Stimulated activated naive CD8-positive, alpha-beta T cell treated with anti-CD3 and anti-CD28 coated beads, Interleukin-15, amount 100 ng/mL, for 72 hours (primary cell): ENCODE measurements at places on chromosomes 16 and 17.

DNA sequence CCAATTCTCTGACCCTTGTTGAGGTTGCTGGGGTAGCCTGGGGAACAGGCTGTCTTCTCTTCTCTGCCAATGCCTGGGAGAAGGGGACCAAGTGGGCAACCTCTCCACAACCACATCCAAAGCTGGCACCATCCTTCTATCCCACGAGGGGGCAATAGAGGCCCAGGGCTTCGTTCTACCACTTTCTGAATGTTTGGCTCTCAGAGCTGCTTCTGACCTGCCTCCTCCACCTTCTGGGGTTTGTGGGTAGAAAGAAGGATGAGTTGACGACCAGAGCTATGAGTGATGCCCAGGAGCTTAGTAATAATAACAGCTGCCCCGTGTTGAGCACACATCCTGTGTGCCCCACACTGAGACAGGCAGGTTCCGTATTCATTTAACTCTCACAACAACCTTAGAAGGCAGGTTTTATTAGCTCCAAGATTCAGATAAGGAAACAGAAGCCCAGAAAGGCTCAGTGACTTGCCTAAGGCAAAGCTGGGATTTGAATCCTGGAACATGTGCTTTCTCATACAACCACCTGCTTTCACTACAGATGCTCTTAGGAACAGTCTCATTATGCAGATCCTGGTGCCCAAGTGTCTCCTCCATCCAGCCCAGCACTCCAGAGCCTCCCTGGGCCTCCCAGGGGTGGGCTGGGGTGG, 11.1 kb downstream of the TSPOAP1 start:
- peak; percentile 79 for DNase-seq

GRCh38 chr17:33297643-33298042, 4.5 kb upstream of the ASIC2 start:
- no peak for DNase-seq

DNA sequence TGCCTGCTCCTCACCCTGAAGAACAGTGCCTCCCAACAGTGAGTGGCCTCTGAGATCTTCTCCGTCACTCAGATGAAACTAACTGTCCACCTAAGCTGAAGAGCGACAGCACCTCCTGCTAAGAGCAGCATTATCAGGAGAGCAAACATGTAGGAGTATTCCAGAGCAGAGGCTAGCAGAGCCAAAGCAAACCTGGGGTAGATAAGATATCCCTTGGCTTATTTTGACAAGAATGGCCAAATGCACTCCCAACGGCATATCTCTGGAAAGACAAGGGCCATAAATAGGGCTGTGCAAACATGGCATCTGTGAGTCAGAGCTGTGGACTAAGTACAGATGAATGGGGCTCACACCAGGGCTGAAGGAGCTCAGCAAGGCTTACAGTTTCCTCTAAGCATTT, 96.3 kb downstream of the NDEL1 start:
- DNase-seq: no peak

- DNase-seq: peak; percentile 74
Measured at GRCh38 chr16:15961060-15961511, 11.7 kb downstream of the ABCC1 start.

GRCh38 chr16:15529673-15530072, 95.3 kb downstream of the BMERB1 start:
- no peak for DNase-seq

DNA sequence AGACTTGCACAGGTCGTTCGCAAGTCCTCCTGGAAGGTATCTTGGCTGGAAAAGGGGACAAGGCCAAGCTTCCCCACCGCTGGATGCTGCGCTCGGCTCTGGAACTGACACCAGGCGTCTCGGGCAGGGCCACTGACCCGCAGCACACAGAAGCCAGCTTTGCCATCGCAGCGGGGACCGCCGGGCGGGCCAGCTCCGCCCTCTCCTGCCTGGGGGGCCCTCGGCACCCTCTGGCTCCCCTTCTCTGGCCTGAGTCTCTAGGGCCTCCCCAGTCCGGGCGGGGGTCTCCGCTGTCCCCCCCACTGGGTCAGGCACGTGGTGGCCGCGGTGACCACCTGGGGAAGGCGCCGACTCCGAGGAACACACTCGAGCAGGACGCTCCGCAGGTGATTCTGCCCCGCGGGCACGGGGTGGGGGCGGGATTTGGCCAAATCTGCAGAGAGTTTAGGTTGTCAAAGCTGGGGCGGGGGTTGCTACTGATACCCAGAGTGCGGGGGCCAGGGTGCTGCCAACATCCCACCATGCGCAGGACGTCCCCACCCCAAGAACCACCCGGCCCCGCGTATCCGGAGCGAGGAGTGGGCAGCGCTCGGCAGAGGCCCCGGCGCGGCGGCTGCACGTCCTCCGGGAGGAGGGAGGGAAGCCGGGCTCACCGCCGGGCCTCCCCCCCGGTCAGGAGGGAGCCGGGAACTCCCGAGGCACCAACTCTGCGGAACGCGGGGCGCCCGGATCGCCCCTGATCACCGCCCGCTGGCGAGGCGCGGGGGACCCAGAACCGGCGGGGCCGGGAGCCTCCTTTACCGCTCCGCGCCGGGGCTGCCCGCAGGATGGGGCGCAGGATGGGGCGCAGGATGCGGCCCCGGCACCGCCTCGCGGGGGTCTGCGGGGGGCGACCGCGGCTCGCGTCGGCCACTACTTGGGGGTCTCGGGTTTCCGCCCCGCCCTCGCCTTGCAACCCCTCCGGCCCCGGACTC, 744 bp upstream of the METRNL start:
- DNase-seq: no peak

- no peak for DNase-seq
Measured at GRCh38 chr17:33871720-33872540, 383.2 kb upstream of the CCL2 start.

DNA sequence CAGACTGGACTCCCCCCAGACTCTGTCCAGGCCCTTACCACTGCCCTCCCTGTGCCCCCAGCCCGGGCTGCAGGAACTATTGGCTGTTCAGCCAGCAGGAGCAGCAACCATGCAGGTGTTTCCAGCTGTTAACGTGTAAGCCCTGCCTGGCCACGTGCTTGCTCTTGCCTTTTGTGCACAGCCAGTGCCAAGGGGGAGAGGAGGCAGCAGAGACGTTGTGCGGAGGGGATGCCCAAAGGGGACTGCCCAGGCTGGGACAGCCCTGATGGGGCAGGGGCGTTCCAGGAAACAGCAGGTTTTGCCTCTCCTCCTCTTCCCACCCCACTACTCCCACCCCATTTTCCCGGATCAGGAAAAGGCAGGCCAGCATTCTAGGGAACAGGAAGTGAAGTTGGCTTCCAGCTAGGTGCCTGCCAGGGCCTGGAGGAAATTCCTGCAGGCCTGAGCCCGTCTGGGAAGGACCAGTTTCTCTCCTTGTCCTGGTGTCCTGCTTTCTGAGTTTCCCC, 16.7 kb upstream of the LASP1NB start:
- no peak for DNase-seq

DNA sequence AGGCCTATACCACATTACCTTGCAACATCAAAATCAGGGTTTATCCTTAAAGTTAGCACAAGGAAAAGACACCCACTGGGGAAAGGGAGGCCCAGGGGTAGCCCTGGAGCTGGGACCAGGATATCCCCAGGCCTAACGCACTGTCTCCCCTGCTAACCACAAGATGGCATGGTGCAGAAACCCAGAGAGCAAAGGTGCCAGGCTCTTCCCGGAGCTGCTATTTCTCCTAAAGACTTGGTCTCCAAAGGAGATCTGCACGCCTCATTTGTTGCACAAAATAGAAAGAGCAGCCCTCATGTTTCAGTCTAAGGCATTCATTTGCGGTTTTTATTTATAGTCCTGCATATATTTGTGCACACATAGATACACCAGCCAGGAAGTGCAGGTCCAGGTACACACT, 408.6 kb downstream of the SOX9 start:
- DNase-seq: no peak

- no peak for DNase-seq
Measured at GRCh38 chr17:66138120-66138519, 53.8 kb downstream of the CEP112 start.

GRCh38 chr17:39116224-39116623, 35.2 kb downstream of the PLXDC1 start:
- no peak for DNase-seq

GRCh38 chr16:10031473-10031872, 150.8 kb downstream of the GRIN2A start:
- no peak for DNase-seq

GRCh38 chr17:57243171-57243622, 13.1 kb upstream of the MSI2 start:
- DNase-seq: peak; percentile 74

DNA sequence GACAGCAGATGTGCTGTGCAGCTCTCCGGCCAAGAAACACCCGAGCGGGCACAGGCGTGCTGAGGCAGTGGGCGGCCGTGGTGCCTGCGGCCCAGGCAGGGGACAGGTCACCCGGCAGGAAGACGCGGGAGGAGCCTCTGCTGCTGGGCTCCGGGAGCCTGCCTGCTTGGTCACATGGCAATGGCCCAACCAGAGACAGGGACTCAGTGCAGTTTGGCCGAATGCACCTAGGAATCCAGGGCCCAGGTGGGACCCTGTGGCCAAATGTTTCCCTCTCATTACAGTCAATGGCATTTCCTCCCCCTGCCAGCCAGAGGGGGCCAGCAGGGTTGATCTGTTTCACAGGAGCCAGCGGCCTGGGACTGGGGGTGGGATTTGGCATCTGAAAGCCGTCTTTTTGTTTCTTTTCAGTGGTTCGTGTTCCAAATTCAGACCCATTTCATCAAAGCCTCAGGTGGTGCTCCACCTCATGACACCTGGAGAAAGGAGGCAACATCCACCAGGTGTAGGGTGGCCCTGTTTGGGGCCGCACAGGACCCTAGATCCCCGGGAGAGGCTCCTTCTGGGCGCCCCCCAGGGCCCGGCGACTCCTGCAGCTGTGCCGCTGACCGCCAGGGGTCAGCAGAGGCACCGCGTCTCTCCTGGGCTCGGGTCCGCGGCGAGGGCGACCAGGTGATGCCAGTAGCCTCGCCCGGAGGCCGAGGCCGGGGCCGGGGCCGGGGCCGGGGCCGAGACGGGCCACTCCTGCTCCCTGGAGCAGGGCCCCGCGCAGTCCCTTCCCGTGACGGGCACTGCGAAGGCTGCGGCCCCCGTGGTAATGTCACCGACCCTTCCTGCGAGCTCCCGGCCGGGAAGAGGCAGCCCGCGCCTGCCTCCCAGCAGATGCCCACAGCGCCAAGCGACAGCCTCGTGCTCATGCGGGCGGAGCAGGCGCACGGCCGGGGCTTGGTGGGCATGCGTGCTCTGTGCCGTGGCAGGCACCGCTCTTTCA, 118.5 kb downstream of the C16orf78 start:
- DNase-seq: peak; percentile 52

DNA sequence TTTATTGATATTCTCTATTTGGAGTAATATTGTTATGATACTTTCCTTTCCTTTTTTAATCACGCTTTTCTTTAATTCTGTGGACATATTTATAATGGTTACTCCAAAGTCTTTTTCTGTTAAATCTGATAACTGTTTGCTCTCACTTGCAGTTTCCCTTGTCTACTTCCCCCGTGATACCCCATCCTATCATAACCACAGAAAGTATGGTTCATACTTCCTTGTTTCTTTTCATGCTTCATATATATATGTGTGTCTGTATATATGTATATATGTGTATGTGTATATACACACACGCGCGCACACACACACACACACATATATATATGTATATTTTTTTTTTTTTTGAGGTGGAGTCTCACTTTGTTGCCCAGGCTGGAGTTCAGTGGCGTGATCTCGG, 23.5 kb downstream of the SPECC1 start:
- DNase-seq: no peak

GRCh38 chr17:46884552-46884951, 33.2 kb downstream of the WNT9B start:
- no peak for DNase-seq

GRCh38 chr17:19546289-19547065, 12.8 kb downstream of the SLC47A1 start:
- no peak for DNase-seq

GRCh38 chr17:310111-311010, 42.2 kb downstream of the RPH3AL start:
- DNase-seq: no peak

DNA sequence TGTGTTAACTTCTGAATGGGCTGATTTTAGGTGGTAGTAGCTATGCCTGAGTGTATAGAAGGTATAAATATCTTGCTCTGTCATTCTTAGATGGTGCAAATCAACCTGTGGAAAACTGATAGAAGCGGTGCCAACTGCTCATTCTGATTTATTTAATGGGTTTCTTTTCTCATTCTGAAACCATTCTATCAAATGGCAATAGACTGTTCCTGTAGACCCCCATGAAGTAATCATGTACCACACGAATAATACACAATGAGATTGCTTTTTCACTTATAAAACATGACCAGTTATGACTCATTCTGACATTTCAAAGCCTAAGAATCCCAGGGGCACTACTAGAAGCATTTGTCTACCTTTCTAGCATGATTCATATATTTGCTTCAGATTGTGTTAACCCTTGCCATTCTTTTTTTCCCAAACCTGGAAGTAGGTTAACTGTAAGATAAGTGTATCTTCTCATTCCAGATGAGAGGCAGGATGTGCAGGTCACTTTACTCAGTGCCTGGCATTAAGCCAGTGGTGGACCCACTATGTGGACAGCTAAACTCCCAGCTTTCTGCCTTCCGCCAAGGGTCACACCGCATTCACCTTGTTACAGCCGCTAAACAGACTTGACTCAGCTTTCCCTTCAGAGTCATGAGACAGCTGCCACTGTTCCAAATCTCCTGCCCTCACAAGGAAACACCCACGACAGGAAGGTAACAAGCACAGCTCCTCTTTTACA, 16.4 kb upstream of the SLC16A11 start:
- DNase-seq: peak; percentile 22

DNA sequence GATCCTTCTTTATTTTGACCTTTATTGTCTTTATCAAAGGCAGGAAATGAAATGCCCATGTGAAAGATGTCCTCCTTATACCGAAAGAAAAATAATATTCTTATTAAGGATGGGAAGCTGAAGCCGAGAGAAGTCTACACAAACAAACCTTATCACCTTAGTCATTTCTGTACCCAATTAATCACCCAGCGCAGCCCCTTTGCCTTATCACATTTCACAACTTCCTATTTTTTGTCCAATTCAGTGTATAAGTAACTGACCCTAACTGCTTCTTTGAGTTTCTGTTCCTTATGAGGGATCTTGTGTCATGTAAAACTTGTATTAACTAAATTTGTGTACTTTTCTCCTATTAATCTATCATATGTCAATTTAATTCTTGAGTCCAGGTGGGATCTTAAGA, 16.4 kb upstream of the CCL23 start:
- no peak for DNase-seq

DNA sequence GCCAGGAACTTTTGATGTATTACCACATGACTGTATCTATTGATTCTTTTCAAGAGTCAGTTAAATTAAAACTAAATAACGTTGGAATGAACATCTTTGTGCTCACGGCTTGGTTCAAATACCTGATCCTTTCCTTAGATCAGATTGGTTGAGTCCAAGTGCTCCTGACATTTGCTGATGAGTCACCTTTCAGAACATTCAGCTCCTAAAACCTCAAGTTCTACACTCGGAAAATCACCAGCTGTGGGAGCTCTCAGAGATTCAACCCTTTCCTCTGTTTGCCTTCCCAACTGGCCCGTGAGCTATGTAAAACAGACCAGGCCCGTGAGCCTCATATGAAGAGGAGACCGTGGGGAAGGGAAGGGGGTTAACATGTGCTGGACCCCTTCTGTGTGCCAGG, 68.1 kb downstream of the RTN4RL1 start:
- DNase-seq: no peak
